Psoas muscle (tissue), 8 donors: ENCODE measurements at places on chromosomes 7 and 10. TPM values are rescaled to one million over a fixed set of nuclear protein-coding genes. Genes with fewer than 3 reads are reported as not detected.

GRCh38 chr7:109638321-109638720, 1068.6 kb downstream of the DNAJB9 start:
- no peak for DNase-seq

DNA sequence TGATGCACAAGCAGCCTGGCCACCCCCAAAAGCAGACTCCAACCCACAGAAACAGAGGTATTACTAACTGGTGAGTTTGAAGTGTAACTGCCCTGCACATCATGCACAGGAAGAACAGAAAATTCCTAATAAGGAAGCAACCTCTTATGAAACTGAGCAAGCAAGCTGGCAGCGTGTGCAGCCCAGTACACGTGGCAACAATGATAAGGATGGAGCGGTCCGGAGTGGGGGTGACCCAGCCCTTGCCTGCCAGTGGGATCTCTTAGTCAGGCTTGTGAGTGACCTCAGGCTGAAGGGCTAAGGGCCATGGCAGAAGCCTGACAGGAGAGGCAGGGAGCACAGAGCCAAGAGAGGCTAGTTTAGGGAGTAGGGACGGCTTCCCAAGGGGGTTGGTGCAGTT, 22.1 kb upstream of the AOAH start:
- no peak for DNase-seq

DNA sequence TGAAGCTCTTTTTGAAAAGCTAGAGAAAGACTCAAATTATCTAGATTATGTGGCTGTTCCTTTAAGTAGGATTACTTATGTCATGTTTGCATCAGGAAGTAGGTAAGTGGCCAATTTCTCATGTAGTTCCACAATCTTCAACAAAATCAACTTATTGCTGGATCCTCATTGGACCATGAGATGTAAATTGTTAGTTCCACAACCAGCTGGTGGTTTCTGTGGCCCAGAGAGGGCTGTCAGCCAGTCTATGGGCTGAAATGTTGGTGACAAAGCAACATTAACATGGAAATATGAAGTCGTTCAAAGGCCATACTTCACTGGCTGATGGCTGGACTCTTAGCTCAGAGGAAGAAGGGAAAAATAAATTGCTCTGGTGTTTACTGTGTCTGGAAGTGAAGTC, 157.9 kb downstream of the PLXDC2 start:
- no peak for DNase-seq

DNA sequence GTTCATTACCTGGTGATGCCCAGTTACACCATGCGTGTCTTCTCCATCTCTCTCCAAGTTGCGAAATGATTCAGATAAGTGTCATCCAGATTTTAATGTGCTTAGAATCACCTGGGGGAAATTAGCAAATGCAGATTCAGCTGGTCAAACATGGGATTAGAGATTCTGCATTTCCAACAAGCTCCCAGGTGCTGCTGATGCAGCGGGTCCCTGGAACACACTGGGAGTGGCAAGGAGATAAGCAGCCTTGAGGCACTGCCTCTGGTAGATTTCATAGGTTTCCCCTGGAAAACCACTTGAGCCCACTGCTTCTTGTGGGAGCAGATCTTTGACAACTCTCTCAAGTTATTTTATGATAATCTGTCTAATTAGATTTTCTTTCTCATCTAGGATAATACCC, 196.0 kb upstream of the C7orf33 start:
- no peak for DNase-seq

- DNase-seq: no peak
Measured at GRCh38 chr7:114934086-114934485, 12.2 kb downstream of the MDFIC start.

FANK1 gene
- 0.23 TPM for polyA plus RNA-seq

GRCh38 chr7:16668978-16669377, 23.0 kb downstream of the BZW2 start:
- DNase-seq: no peak

- no peak for DNase-seq
Measured at GRCh38 chr7:112997831-112998230, 88.8 kb downstream of the GPR85 start.

PLAC9 gene
- 9.4 TPM for polyA plus RNA-seq

ZDHHC6 gene
- 27.7 TPM for polyA plus RNA-seq

GRCh38 chr10:2866569-2866968, 200.8 kb upstream of the PFKP start:
- no peak for DNase-seq

- DNase-seq: no peak
Measured at GRCh38 chr10:122163174-122164022, 107.7 kb upstream of the BTBD16 start.

GRCh38 chr7:155578016-155578415, 31.7 kb upstream of the CNPY1 start:
- DNase-seq: no peak

OPALIN gene
- 0.17 TPM for polyA plus RNA-seq

ALKBH4 gene
- polyA plus RNA-seq: 8.4 TPM

GRCh38 chr7:113010377-113010776, 76.2 kb downstream of the GPR85 start:
- no peak for DNase-seq

DNA sequence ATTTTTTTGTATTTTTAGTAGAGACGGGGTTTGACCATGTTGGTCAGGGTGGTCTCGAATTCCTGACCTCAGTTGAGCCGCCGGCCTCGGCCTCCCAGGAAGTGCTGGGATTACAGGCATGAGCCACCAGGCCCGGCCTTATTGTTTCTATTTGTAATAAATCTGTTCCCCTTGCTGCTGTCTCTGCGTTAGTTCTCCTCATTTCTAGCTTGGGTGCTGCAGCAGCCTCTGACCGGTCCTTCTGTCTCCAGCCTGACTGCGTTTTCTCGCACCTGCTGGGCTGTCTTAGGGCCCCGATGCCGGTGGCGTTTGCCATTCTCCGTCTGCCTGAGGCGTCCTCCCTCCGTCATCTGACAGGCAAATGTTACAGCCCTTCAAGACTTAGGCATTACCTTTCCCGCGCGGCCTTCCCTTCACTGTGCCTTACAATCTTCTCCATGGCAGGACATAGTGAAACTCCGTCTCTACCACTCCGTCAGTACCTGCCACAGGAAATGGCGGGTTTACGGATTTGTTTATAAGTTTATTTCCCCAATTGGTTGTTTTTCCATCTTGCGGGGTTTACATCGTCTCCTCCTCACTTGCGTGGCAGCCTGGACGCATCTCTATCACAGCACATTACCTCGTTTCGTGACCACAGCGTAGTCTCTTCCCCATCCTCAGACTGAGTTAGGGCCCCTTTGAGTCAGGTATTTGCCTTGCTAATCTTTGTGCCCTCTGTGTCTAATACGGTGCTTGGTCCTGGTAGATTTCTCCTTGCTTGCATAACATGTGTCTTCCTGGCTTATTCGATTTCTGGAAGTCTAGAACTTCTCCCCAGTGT, 2.3 kb upstream of the GIMAP8 start:
- DNase-seq: no peak
